Cortex of kidney (tissue), 1 donor: ENCODE measurements at places on chromosomes 1 and 21.

DNA sequence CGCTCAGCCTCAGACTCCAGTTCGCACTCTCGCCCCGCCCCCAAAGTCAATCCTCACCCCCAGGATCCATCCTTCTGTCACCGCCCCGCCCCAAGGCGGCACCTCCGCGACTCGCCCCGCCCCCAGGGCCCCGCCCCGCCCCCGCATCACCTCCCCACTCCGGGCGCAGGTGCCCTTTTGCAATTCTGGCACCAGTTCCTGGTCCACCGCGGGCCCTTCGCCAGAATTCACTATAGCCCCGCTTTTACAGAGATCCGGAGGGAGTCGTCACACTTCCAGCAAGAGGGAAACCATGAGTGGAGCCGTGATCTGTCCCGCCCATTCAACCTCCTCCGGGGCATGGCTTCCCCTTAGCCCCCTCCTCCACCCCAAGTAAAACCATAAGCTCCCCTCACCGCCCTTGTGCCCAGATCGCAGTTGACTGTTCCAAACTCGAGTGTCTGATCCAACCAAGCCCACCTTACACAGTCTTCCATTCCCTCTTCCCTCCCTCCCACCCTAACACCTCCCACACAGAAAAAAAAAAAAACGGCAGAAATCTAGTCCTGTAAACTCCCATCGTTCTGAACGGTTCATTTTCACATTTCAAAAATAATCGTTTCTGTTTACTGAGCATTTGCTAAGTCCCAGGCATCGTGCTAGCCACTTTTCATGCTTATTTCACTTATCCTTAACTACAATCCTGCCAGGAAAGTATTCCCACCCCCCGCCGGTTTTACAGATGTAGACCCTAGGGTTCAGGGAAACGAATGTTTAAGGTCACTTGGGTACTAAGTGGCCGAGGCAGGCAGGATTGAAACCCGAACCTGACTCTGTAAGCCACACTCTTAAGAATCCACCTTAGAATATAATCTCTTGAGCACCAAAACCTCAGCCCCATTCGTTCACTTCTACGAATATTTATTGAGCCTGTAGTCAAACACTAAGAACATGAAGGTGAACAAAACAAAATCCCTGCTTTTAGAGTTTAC, 1.3 kb upstream of the DNAJC16 start:
- no peak for DNase-seq

GRCh38 chr1:101587741-101588140, 350.9 kb downstream of the S1PR1 start:
- DNase-seq: no peak

DNA sequence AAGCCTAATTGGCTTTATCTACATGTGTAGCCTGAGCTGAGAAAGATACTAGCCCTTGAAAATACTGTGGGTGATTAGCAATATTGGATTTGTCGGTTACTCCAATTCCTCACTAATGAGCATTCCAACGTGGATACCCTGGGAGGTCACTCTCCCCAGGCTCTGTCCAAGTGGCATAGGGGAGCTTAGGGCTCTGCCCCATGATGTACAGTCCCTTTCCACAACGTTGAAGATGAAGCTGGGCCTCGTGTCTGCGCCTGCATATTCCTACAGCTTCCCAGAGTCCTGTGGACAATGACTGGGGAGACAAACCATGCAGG, 2.6 kb downstream of the RCC1 start:
- no peak for DNase-seq

- DNase-seq: no peak
Measured at GRCh38 chr21:46538851-46539666, 65.8 kb downstream of the S100B start.

- no peak for DNase-seq
Measured at GRCh38 chr1:19682257-19682656, 17.6 kb downstream of the HTR6 start.
